ENCODE measurements at places on chromosomes 2 and 18. TPM values are rescaled to one million over a fixed set of nuclear protein-coding genes. Genes with fewer than 3 reads are reported as not detected.

The ACTR2 gene
- total RNA-seq, result 16.8 TPM

The FAM228A gene
- 1.7 TPM for total RNA-seq

The MITD1 gene
- total RNA-seq, result 40.6 TPM

The LRP1B gene
- 4.5 TPM for total RNA-seq

The GKN2 gene
- 181 TPM for total RNA-seq

The INHBB gene
- total RNA-seq, result 0.89 TPM

The KATNAL2 gene
- 39.1 TPM for total RNA-seq

All from stomach (tissue), 19 donors.